Parietal lobe (tissue), 2 donors: ENCODE measurements at places on chromosomes 2 and 18. TPM values are rescaled to one million over a fixed set of nuclear protein-coding genes. Genes with fewer than 3 reads are reported as not detected.

Gene GREB1
- 3.8 TPM for total RNA-seq

Gene ALPG
- not detected for total RNA-seq

Gene MAP2
- 1,096 TPM for total RNA-seq

Gene ANKRD30B
- total RNA-seq: 2.2 TPM

Gene BIN1
- 67.9 TPM for total RNA-seq

Gene CNGA3
- total RNA-seq: 6.3 TPM

Gene TDRD15
- not detected for total RNA-seq

Gene MOGAT1
- total RNA-seq: not detected

Gene TUBA4B
- total RNA-seq: not detected

Gene CCDC178
- 0.31 TPM for total RNA-seq

Gene SLC8A1
- total RNA-seq: 160 TPM

Gene MC2R
- not detected for total RNA-seq

Gene TNS1
- total RNA-seq: 10.3 TPM

Gene ADGRF3
- total RNA-seq: under 0.01 TPM

Gene TNP1
- not detected for total RNA-seq

Gene GDF7
- total RNA-seq: 0.31 TPM

Gene UGT1A3
- not detected for total RNA-seq

Gene HES6
- total RNA-seq: 94.5 TPM

Gene MFSD2B
- total RNA-seq: 0.63 TPM

Gene MYCN
- total RNA-seq: 75.1 TPM

Gene MROH2A
- total RNA-seq: not detected

Gene VWA3B
- 1.3 TPM for total RNA-seq

Gene UGT1A5
- total RNA-seq: not detected

Gene AFF3
- 153 TPM for total RNA-seq

Gene MEIS1
- 27.5 TPM for total RNA-seq

Gene TEKT4
- not detected for total RNA-seq

Gene MEP1B
- total RNA-seq: not detected

Gene CCDC150
- 9.4 TPM for total RNA-seq

Gene RAPGEF4
- 27.5 TPM for total RNA-seq

Gene FKBP1B
- total RNA-seq: 64.5 TPM

Gene GRHL1
- 5.9 TPM for total RNA-seq

Gene LOXL3
- 19.4 TPM for total RNA-seq
